ENCODE measurements at places on chromosomes 13 and 19.

DNA sequence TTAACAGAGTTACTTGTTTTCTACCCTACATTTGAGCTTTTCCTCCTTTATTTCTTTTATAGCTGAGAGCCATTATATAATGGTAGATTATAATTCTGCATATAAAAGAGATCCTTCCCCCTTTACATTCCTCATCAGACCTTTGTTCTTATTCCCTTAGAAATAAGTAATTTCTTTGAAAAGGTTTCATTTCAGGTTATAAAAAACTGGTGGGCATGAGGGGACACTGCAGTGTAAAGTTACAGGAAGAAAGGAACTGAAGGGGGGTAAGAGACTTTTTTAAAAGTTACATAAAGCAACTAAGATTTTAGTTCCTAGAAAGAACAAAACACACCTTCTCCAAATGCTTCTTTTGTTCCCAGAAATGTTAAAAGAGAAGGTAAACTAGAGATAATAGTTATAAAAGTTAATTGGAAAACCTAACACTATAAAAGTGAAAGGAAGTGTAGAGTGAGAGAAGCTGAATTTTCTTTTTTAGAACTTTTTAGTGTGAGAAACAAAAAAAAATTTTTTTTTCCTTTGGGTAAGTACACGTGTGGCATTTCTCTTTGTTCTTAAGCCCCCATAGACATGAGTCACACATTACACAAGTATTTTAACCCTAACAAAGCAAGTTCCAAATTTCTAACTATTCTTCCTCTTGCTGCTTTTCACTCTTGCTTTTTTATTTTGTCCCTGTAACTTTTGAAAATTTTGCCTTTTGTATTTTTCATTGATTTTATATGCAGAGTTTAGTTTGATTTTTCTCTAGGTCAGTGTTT, 106.4 kb upstream of the MLNR start:
- peaks cover 28% of the 10 kb centered on the region for H3K4me1 ChIP-seq
- DNase-seq: no peak
- no peak overlapping the region for H3K4me3 ChIP-seq
- peaks cover 40% of the 10 kb centered on the region for H3K36me3 ChIP-seq
- peak overlapping the region; percentile 60 for H3K27ac ChIP-seq
- no peaks in the 10 kb centered on the region for H3K27me3 ChIP-seq

DNA sequence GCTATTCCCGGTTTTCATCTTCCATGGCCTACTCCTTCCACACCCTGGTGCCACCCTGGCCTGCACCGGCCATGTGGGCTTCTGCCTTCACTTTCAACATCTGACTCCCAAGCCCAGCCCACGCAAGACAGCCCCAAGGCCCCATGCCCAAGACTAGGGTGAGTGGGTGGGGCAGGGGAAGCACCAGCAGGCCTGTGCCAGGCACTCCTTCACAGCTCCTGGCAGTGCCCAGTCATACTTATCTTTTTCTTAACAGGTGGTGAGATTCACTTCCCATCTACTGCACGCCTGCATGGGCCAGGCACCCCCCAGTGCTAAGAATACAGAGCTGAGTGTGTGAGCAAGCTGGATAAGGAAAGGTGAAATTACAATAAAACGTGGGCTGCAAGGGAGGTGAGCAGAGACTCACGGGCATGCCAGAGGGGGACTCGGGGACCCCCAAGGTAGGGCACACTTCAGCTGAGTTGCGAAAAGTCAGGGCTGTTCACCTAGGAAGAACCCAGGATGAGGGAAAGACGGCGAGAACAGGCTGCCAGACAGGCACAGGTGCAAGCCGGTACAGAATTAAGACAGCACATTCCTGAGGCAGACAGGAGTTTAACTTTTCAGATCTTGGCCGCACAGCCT, 55.7 kb downstream of the COL4A1 start:
- no peak overlapping the region for H3K27ac ChIP-seq
- H3K36me3 ChIP-seq: no peaks in the 10 kb centered on the region
- DNase-seq: no peak

GRCh38 chr13:26518451-26518959, 39.0 kb upstream of the WASF3 start:
- H3K4me1 ChIP-seq: no peaks in the 10 kb centered on the region
- no peak overlapping the region for H3K27ac ChIP-seq
- no peak overlapping the region for H3K4me3 ChIP-seq

DNA sequence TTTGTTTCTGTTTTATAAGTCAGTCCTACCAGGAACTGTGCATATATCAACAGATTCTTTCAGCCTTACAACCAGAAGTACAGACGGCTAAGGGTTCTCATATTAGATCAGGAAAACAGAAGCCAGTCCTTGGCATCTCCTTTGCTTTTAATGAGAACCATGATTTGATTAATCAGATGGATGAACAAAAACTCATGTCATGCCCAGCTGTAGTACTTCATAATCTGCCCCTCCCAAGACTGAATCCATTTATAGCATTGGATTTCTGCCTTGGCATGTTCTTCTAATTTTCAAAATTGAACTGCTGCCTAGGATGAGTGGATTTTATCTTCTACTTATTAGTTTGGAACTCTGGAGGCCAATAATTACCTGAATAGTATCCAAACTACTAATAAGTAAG, 617.2 kb downstream of the SLITRK5 start:
- no peak overlapping the region for H3K4me3 ChIP-seq
- DNase-seq: no peak
- H3K4me1 ChIP-seq: no peaks in the 10 kb centered on the region
- no peak overlapping the region for H3K27ac ChIP-seq
- no peaks in the 10 kb centered on the region for H3K36me3 ChIP-seq

- H3K4me3 ChIP-seq: no peak overlapping the region
- peaks cover 13% of the 10 kb centered on the region for H3K4me1 ChIP-seq
- H3K27ac ChIP-seq: no peak overlapping the region
- H3K27me3 ChIP-seq: peaks cover 2% of the 10 kb centered on the region
- H3K36me3 ChIP-seq: peaks cover 9% of the 10 kb centered on the region
- no peak for DNase-seq
These were observed 21.5 kb downstream of the CYP4F22 start for GRCh38 chr19:15529774-15530372.

DNA sequence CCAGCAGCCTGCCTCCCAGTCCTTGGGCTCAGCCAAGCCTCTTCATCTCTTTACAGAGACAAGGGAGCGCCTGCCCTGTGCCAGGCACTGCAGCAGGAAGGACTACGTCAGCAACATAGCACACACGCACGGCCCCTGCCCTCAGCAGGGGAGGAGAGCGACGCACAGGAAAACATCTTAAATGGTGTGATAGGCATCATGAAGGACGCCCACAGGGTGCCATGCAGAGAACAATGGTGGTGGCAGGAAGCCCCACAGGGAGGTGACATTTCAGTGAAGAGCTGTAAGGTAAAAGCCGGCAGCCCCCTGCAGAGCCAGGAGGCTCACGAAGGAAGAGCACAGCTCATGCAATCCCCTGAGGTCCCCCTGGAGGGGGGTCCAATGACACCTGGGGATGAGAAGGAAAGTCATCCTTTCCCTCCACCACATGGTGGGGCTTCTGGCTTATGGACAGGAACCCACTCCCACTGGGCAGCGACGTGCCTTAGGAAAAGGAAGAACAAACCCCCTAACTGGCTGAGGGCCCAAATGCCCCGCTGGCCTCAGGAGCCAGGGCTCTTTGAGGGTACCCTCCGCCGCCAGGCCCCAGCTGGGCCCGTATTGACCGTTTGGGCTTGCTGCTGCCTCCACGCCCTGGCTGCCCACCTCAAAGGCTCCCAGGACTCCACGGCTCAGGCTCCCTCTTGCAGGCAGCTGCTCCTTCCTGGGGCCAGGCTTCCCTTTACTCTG, 37.3 kb upstream of the C13orf42 start:
- no peaks in the 10 kb centered on the region for H3K36me3 ChIP-seq
- H3K27me3 ChIP-seq: peaks cover 14% of the 10 kb centered on the region

DNA sequence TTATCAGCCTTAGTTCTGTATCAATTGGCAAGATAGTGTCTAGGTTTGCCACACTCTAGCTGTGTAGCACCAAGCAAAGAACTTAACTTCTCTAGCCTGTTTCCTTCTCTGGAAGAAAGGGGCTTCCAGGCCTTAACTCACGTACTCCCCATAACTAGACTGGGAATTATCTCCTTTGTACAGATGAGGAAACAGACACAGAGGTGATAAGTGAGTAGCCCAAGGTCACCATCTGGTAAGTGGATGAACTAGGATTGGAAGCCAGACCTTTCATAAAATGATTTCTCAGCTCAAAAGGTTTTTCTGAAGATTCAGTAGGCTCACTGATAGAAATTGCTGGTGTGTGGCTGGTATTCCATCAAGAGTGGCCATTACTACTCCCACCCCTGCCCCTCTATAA, 3.1 kb downstream of the ZNF428 start:
- no peak overlapping the region for H3K27ac ChIP-seq
- H3K36me3 ChIP-seq: peaks cover 18% of the 10 kb centered on the region
- DNase-seq: no peak
- H3K4me3 ChIP-seq: no peak overlapping the region
- peaks cover 16% of the 10 kb centered on the region for H3K4me1 ChIP-seq

- H3K4me1 ChIP-seq: peaks cover 6% of the 10 kb centered on the region
- no peak overlapping the region for H3K4me3 ChIP-seq
- peaks cover 38% of the 10 kb centered on the region for H3K36me3 ChIP-seq
- no peak overlapping the region for H3K27ac ChIP-seq
These were observed 6.2 kb downstream of the ZNF555 start for GRCh38 chr19:2847507-2847906.

GRCh38 chr19:39301021-39301420, 4.8 kb downstream of the IFNL1 start:
- H3K4me3 ChIP-seq: no peak overlapping the region
- peaks cover 40% of the 10 kb centered on the region for H3K4me1 ChIP-seq
- H3K27me3 ChIP-seq: peaks cover 11% of the 10 kb centered on the region
- H3K36me3 ChIP-seq: no peaks in the 10 kb centered on the region
- no peak overlapping the region for H3K27ac ChIP-seq
- DNase-seq: no peak

DNA sequence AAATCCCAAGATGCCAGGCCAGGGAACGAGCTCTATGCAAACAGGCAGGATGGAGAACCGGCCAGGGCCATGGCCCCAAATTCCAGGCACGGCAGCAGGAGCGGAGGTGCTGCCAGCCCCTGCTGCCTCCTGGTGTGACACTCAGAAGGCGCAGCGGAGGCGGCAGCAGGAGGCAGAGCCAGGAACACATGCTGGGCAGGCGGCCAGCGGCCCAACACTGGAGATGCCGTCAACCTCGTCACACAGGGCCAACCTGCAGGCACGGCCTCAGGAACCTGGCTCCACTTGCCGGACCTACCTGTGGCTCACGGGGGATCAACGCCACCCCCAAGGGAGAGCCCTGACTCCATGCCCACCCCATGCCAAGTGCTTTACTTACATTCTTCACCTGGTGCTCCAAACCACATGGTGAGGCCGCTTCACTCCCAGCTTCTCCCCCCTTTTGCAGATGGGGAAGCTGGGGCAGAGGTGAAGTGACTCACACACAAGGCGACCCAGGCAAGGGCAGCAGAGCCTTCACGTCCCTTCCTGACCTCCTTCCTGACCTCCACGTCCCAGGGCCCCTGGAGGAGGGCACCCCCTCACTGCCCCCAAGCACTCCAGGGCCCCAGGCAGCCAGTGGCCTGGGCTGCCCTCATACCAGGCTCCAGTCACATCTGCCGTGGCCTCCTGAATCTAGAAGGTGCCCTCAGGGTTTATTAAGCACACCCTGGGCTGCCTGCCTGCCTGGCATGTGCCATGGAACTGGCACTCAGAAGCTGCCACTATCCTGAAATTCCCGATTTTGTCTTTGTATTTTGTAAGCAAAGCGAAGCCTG, 43.5 kb downstream of the GGACT start:
- H3K36me3 ChIP-seq: peaks cover 2% of the 10 kb centered on the region
- H3K4me3 ChIP-seq: no peak overlapping the region
- no peak for DNase-seq
- no peaks in the 10 kb centered on the region for H3K27me3 ChIP-seq
- no peak overlapping the region for H3K27ac ChIP-seq
- H3K4me1 ChIP-seq: peaks cover 6% of the 10 kb centered on the region

DNA sequence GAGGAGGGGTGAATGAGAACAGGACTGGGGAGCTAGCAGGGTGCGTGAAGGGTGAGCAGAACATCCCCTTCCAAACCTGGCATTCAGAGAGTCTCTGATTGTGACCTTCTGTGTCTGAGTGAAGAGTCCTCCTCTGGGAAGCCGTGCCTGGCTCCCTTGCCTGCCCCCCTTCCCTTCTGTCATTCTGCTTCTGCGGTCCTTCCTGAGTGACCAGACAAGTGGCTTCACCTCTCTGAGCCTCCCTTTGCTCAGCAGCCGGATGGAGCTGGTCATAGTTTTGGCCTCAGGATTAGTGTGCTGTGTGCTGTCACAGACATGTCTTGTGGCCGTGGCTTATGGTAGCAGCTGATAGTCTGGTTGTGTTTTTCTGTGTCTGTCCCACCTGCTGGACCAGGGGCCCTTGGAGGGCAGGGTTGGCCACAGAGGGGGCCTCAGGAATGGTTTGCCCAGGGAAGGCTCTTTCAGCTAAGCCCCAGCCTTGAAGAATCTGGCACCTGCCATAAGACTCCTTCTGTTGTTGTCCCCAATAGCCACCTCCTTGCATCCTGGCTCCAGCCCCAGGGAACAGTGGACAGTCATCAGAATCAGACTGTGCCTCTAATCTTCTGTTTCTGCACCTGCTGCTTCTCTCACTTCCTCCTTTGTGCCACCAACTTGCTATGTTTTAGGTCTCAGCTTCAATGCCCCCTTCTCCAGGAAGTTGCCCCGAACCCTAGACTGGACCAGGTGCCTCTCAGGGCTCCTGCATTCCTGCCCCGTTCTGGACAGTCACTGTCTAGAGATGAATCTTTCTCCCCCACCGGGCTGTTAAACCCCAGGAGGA, 5.9 kb downstream of the CLPTM1 start:
- no peak for DNase-seq
- H3K27me3 ChIP-seq: no peaks in the 10 kb centered on the region
- peaks cover 12% of the 10 kb centered on the region for H3K36me3 ChIP-seq
- peaks cover 33% of the 10 kb centered on the region for H3K4me1 ChIP-seq
- no peak overlapping the region for H3K4me3 ChIP-seq

- no peaks in the 10 kb centered on the region for H3K36me3 ChIP-seq
- H3K27ac ChIP-seq: no peak overlapping the region
- no peak overlapping the region for H3K4me3 ChIP-seq
- no peaks in the 10 kb centered on the region for H3K27me3 ChIP-seq
- no peak for DNase-seq
- H3K4me1 ChIP-seq: no peaks in the 10 kb centered on the region
These were observed 258.3 kb downstream of the ZNF536 start for GRCh38 chr19:30630289-30631032.

- H3K27ac ChIP-seq: no peak overlapping the region
- DNase-seq: no peak
- H3K27me3 ChIP-seq: peaks cover 5% of the 10 kb centered on the region
- no peaks in the 10 kb centered on the region for H3K4me1 ChIP-seq
- no peak overlapping the region for H3K4me3 ChIP-seq
- H3K36me3 ChIP-seq: no peaks in the 10 kb centered on the region
These were observed 55.1 kb downstream of the RAB20 start for GRCh38 chr13:110506396-110506795.

DNA sequence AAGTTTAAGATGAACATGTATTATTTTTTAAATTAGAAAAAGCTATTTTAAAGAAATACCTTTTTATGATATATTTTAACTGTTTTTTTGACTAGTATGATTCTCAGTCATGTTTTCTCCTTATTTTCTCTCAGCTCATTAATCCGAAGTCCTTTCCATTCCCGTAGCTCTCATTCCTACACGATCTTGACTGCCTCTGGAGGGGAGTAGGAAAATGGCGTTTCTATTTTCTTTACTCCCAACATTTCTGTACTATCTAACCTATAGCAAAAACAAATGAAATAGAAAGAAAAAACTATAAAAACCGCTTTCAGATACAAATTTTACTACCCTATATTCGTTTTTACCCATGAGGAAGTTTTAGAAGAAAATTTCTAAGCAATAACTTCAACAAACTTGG, 343.8 kb downstream of the RBM26 start:
- DNase-seq: no peak
- H3K36me3 ChIP-seq: no peaks in the 10 kb centered on the region
- H3K27ac ChIP-seq: no peak overlapping the region
- peaks cover 11% of the 10 kb centered on the region for H3K27me3 ChIP-seq

- H3K27ac ChIP-seq: no peak overlapping the region
- peaks cover 25% of the 10 kb centered on the region for H3K4me1 ChIP-seq
These were observed 2.0 kb upstream of the TSHZ3 start for GRCh38 chr19:31351056-31351854.

Data from activated CD4-positive, alpha-beta T cell treated with anti-CD3 and anti-CD28 coated beads, Interleukin-2, amount 10 ng/mL, durations not matched to agents 7 days and 5 days (primary cell).